ENCODE measurements at places on chromosomes 12 and 14. TPM values are rescaled to one million over a fixed set of nuclear protein-coding genes. Genes with fewer than 3 reads are reported as not detected.

EFS gene
- total RNA-seq, result 4.0 TPM

NXPH4 gene
- total RNA-seq, result 0.60 TPM

TMEM233 gene
- total RNA-seq, result 0.22 TPM

RNF212B gene
- not detected for total RNA-seq

SIX1 gene
- total RNA-seq, result not detected

SLC5A8 gene
- not detected for total RNA-seq

SOX5 gene
- total RNA-seq, result 3.2 TPM

CACNA1C gene
- total RNA-seq, result 171 TPM

DNA sequence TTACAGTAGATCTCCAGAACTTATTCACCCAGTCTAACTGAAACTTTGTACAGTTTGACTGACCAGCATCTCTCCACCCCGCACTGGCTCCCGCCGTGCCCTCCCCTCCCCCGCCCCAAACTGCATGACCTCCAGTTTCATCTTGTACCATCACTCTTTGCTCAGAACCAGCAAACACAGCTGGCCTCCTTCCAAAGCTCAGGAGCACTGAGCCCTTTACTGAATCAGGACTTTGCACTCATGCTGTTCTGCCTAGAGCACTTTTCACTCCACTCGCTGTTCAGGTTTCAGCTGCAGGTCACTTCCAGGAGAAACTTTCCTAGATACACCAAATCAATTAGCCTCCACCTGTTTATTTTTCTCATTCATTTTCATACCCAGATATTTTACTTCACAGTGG lies 455.3 kb upstream of the PDE3A start:
- DNase-seq, result no peak

- DNase-seq, result no peak
Observed at GRCh38 chr14:23550131-23550811, 1.3 kb downstream of the ZFHX2 start.

GRCh38 chr12:111715279-111715678 lies 29.4 kb downstream of the ACAD10 start:
- DNase-seq, result peak; percentile 83

- no peak for DNase-seq
Observed at GRCh38 chr12:54232790-54233189, 44.0 kb upstream of the SMUG1 start.

GRCh38 chr14:73250781-73251500 lies 13.6 kb downstream of the PAPLN start:
- DNase-seq, result no peak

GRCh38 chr12:121202407-121203355 lies 7.2 kb upstream of the P2RX4 start:
- DNase-seq, result no peak

- DNase-seq, result peak; percentile 97
Observed at GRCh38 chr14:39102969-39103957, at the start of gene SEC23A. SEC23A (minus strand) TSS chr14:39103235; CDS start chr14:39096118, 7,117 bp downstream.

DNA sequence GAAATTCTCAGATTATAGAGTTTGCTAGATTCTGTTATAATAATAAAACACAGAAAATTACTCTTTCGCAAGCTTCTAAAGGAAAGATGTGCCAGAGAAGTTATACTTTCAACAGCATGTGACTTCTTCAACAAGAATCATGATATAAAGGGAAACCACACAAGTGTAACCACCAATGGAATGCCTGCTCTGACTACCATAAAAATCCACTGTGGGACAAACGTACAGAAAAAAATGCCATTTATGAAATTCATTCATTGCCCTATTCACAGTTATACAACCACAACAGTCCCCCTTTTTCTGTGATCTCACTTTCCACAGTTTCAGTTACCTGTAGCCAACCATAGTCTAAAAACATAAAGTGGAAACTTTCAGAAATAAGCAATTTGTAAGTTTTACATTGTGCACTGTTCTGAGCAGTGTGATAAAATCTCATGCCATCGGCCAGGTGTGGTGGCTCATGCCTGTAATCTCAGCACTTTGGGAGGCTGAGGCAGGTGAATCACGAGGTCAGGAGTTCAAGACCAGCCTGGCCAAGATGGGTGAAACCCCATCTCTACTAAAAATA lies 3.2 kb downstream of the CATSPERB start:
- no peak for DNase-seq

- no peak for DNase-seq
Observed at GRCh38 chr12:124169577-124170284, 125.2 kb upstream of the RFLNA start.

DNA sequence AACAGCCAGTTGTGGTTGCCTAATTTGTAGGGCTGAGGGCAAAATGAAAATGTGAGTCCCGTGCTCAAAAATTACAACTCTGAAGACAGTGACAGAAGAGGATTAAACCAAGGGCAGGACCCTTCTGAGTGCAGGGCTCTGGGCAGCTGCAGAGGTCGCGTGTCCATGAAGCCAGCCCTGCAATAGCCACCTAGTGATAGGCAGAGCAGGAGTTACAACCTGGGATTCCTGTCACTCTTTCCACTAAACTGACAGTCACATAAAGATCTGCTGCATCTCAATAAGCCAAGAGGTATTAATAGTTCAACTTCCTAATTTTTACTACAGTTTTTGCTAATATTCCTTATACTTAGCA lies 94.1 kb downstream of the SLC2A13 start:
- DNase-seq, result no peak

- DNase-seq, result no peak
Observed at GRCh38 chr14:22767323-22767589, 768 bp downstream of the OXA1L start.

DNA sequence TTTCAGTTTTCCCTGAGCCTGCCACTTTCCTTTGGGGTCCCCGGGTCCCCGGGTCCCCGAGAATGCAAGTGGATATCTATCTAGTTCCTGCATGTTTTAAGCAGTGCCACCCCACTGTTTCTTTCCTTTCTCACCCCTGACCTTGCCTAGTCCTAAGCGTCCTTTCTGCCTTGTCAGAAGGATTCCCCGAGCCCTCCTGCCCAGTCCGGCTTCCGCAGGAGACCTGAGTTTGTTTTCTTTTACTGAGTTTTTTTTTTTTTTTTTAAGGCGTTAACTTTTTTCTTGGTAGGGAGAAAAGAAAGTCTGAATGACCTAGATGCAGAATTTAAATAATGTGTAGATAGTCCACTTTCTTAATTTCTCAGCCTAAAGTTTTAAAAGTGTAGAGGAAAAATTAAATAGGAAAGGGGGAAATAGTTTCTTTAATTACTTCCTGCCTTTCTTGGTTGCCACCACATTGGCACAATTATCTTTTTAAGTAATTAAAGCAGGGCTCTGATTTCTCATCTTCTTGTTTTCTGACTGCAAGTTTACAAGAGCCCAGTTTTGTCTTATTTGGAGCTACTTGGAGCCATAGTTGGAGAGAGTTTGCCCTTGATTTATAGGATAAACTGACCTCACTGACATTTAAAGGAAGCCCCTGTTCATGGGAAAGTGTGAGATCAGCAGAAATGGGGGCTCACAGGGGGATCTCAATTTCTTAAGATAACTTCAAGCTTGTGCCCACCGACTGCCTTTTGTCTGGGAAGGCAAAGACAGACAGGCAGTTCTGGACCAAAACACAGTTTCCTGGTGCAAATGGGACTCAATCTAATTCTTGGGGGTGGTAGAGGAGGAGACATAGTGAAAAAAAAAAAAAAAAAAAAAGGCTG lies 2.9 kb downstream of the PAX9 start:
- DNase-seq, result no peak
